ENCODE measurements at places on chromosomes 3 and 15.

GRCh38 chr3:72185549-72186399 lies 400.8 kb upstream of the PROK2 start:
- peak; percentile 77 for DNase-seq

GRCh38 chr15:98734466-98735199 lies 86.3 kb downstream of the IGF1R start:
- DNase-seq = no peak

DNA sequence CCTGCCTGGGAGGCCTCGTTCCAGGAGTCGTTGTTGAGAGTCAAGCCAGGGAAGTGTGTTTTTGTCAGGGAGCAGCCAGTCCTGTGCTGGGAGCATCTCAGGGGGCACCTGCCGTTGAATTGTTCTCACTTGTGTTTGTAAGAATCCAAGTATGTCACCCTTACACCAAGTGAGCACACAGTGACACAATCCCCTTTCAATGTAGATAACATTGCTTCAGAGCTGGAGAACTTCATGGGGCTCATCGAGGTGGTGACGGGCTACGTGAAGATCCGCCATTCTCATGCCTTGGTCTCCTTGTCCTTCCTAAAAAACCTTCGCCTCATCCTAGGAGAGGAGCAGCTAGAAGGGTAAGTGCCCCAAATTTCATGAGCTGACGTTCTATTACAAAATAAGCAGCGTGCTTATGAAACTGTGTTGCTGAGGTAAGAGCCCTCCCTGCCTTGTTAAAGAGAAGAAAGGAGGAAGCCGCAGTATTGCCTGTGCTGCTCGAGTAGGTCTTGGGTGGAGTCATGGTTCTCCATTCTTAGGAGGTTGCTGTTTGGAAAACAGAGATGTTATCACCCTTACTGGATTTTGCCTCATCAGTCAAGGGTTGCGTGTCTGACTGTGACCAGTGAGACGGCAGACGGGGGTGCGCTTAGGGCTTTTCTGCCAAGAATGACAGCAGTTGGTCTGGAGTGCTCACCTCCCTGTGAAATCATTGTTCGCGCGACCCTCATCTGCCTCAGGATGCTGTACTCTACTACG lies 108.1 kb downstream of the PGPEP1L start:
- DNase-seq = no peak

GRCh38 chr3:162769564-162769963 lies 1273.0 kb downstream of the OTOL1 start:
- peak; percentile 21 for DNase-seq

GRCh38 chr3:17553080-17553479 lies 189.4 kb downstream of the TBC1D5 start:
- DNase-seq = no peak

GRCh38 chr3:98259707-98260106 lies 4.3 kb upstream of the OR5H6 start:
- DNase-seq = no peak

DNA sequence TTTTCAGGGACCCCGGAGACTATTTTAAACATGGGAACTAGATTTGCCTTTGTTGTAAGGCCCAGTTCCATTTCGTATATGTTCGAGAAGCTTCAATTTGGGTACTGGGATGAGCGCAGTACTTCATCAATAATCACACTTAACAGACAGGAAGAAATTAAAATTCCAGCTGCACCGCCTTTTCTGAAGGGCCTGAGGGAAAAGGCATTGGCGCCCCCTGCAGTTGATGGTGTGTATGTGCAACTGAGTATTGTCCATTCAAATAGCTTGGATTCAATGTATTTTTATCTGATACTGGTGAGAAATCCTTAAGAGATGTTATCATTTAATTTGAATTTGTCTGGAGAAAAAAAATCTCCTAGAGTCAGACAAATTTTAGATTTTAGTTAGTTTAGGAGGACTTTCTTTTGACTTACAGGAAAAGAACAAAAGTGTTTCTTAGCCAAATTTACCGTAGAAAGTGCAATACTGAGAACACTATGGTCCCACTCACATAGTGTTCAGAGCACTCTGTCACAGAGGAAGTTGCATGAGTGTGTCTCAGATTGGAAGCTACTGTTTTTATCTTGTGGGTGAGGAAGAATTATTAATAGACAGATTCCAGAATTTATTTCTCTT lies 5.4 kb upstream of the ALDH1A2 start:
- DNase-seq = peak; percentile 10

- DNase-seq = no peak
Measured at GRCh38 chr15:77057685-77058084, 13.2 kb downstream of the TSPAN3 start.

- DNase-seq = no peak
Measured at GRCh38 chr3:129365296-129366136, 62.9 kb downstream of the EFCAB12 start.

- DNase-seq = no peak
Measured at GRCh38 chr3:171347301-171348039, 112.7 kb downstream of the TNIK start.

- no peak for DNase-seq
Measured at GRCh38 chr3:178060407-178060806, 475.8 kb upstream of the KCNMB2 start.

DNA sequence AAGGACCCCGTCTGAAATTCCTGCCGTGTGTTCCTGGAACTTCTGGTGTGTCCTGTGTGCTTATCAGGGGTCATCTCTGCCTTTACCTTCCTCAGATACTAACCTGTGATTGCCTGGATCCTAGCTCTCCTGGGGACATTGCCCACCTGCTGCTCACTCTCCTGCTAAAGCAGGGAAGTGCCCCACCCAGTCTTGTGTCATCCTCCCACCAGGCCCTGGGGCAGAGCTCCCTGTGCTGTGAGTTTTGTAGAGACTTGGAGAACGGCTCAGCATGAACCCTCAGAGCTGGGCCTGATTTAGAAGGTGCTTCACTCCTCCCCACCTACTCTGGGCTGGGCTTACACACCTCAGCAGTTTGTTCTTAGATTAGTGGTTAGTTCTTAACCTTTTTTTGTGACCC lies 3.8 kb upstream of the TMEM44 start:
- no peak for DNase-seq

DNA sequence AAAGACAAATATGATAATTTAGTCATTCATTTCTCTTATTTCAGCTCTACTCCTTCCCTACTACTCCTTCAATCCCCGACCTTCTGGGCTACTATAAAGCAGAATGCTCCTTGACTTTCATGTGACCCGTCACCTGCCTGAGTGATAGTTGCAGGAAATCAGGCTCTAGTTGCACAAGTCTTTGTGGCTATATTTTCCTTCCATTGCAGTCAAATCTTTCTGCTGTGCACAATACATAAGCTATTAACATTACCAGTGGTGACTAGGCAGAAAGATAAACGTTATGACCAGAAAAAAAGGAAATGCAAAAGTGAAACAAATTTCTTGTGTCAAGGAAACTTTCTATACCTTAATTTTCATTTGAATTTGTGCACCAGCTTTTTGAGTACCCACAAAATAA lies 2.3 kb downstream of the SUCNR1 start:
- DNase-seq = no peak

DNA sequence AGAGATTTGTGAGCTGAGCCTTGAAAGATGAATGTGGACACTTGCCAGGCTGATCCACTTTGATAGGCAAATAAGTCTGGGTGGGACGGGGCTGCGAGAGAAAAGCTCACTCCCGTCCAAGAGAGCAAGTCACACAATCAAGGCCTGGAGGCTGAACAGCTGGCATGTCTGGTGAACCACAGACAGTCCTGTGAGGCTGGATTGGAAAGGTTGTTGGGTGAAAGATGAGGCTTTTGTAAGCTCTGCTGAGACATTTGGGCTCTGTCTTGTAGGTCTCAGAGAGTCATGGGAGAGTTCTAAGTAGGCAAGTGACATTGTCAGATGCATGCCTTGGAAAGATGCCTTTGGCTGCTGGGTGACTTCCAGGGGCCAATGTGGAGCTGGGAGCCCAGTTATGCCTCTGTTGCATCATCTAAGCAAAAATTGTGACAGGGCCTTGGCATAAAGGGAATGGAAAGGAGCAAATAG lies 38.5 kb downstream of the RPLP1 start:
- DNase-seq = no peak

GRCh38 chr3:158508481-158508880 lies 62.5 kb upstream of the MLF1 start:
- DNase-seq = no peak

- DNase-seq = no peak
Measured at GRCh38 chr3:138361561-138361971, 13.2 kb downstream of the MRAS start.

DNA sequence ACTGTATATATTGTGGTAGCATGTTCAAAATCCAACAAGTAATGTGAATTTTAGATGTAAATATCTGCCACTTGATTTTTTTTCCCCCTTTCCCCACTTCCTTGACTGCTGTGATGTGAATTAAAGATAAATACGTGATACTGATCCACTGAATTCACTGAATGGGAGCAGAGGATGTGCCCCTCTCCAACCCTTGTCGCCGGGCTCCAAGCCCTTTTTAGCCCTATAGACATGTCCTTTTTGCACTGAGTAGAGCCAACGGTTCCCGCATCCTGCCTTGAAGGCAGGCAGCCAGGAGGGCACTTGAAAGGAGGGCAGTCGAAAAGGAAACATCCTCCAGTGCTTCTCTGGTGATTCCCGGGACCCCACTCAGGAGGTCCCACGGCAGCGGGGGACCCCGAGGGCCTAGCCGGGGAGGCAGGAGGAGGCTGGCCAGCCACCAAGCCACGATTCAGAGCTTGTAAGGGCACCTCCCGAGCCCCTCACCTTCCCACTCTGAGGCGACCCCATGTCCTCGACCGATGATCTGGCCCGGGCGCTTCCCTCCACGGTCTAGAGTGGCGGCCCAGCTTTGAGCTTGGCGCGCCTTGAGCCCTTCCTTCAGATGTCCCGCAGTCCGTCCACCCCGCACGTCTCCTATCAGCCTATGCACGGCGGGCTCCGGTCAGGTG lies 901 bp upstream of the MANF start:
- DNase-seq = no peak

GRCh38 chr3:25870452-25870851 lies 80.6 kb downstream of the OXSM start:
- no peak for DNase-seq

DNA sequence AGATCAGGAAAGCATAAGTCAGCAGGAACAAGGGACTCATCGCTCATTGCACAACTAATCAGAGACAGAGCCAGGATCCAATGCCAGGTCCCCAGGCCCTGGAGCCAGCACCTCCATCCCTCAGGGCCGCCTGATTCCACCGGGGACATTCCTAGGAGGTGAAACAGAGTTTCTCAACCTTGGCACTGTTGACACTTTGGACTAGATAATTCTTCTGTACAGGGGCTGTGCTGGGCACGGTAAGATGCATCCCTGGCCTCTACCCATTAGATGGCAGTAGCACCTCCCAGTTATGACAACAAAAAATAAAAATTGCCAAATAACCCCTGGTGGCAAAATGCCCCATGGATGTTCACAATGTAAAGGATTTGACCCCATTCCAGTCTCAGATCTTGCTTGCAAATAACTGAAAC lies 127.7 kb downstream of the MTHFS start:
- no peak for DNase-seq

- peak; percentile 69 for DNase-seq
Measured at GRCh38 chr3:181739628-181740027, 27.9 kb downstream of the SOX2 start.

GRCh38 chr15:66921319-66921915 lies 144.0 kb upstream of the SMAD3 start:
- no peak for DNase-seq

DNA sequence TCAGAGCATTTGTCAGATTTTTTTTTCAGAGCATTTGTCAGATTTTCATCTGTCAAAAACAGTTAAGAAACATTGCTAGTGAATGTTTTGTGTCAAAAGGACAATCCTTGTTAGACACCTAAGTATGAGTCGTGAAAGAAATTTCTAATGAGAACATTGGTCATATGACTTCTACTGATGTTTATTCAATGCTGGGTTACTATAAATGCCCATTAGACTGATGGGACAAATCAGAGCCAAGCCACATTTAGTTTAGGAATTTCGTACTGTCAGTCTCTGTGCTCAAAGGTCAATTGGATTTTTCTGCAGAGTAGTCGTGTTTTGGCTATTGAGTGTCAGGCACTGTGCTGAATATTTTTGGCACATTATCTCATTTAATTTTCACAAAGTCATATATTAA lies 31.6 kb downstream of the TSC22D2 start:
- no peak for DNase-seq

DNA sequence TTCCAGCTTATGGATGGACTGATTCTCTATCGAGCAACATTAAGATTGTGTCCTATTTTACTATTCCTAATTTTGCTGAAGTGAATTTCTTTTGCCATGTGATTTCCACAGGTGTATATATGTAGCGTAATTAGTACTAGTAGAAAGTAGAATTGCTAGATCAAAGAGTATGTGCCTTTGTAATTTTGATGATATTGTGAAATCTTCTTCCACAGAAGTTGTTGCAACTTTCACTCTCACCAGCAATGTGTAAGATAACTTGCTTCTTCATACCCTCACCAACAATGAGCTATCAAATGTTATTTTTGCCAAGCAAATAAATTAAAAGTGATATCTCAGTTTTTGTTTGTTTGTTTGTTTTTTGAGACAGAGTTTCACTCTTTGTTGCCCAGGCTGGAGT lies 5.4 kb downstream of the PGBD4 start:
- DNase-seq = no peak

GRCh38 chr3:194381460-194381875 lies 11.9 kb upstream of the LRRC15 start:
- DNase-seq = no peak

DNA sequence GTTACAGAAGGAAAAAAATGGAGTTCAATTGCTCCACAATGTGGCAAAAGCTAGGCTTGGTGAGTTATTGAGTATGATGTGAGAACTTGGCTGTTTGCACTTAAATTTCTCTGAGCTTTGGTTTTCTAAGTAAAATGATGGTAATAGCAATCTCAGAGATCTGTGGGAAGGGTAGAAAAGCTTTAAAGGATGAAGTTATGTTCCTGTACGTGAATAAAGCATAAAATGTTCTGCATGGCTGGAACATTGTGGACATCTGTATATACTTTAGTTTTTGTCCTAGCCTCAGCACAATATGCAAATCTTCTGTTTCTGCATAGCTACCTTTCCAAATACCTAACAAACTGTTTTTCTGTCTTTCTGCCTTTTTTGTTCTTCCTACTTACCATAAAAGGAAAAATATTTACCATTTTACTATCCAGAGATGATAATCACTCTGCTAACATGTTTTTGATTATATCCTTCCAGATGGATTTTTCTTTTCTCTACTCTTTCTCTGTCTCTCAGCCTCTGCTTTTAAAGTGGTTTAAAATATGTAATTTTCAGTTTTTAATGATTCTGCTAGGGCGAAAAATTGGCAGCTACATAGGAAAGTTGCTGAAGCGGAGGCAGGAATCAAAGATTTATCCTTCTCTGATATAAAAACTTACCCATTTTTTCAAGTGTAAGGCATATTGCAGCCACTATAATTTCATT lies 188.1 kb downstream of the FNDC3B start:
- DNase-seq = no peak

- DNase-seq = no peak
Measured at GRCh38 chr3:56196700-56197099, 271.6 kb downstream of the ERC2 start.

DNA sequence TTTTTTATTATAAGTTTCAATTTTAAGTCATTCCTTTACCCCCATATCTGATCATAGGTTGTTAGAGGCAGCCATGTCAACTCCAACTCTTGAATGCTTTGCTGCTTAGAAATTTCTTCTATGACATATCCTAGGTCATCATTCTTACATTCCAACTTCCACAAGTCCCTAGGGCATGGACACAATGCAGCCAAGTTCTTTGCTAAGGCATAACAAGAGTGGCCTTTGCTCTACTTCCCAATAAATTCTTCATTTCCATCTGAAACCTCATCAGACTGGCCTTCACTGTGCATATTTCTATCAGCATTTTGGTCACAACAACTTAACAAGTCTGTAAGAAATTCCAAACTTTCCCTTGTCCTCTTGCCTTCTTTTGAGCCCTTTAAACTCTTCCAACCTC lies 28.5 kb downstream of the TRIM42 start:
- no peak for DNase-seq

- DNase-seq = no peak
Measured at GRCh38 chr15:56772868-56773639, 39.7 kb upstream of the ZNF280D start.
